ENCODE measurements at places on chromosomes 12 and 14.

DNA sequence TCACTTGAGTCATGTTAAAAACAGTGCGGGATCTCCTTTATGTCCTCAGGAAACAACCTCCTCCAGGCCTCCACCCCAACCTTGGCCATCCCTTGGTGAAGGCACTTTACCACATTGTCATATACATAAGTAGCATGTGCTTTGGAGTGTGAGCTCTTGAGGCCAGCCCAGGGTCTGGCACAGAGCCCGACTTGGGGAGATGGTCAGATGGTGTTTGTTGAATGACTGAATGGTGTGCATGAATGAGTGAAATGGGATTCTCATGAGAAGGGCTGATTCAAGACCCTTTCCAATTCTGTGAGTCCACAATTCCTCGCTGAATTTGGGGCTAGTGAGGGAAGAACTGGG is 52.9 kb upstream of the DLK1 start:
- no peak for DNase-seq

- no peak for DNase-seq
Observed at GRCh38 chr12:332581-333205, 56.4 kb downstream of the KDM5A start.

- no peak for DNase-seq
Observed at GRCh38 chr14:22541721-22542120, 47.3 kb downstream of the DAD1 start.

DNA sequence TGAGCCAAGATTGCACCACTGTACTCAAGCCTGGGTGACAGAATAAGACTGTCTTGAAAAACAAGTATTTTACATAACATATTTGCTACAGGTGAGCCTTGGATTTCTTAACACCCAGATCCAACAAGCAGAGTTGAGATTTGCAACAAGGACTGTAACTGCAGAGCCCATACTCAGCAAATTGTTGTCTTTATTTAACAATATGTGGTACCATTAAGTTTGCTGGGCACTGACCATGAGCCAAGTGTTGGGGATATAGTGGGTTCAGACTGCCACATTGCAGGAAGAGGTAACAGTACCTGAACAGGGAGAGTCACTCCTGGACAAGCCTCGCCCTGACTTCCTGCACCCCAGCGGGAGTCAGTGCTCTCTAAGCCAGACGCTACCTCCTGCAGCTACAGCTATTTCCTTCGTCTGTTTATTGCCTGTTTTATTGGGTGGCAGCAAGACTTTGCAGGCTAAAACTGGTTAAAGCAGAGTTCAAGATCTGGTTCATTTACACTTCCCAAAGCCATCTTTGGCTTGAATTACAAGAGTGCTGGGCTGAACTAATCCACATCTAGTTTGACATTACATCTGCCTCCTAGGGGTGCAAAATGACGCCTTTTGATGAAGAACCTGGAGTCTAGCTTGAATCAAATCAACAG is 12.5 kb downstream of the AHSA1 start:
- no peak for DNase-seq

DNA sequence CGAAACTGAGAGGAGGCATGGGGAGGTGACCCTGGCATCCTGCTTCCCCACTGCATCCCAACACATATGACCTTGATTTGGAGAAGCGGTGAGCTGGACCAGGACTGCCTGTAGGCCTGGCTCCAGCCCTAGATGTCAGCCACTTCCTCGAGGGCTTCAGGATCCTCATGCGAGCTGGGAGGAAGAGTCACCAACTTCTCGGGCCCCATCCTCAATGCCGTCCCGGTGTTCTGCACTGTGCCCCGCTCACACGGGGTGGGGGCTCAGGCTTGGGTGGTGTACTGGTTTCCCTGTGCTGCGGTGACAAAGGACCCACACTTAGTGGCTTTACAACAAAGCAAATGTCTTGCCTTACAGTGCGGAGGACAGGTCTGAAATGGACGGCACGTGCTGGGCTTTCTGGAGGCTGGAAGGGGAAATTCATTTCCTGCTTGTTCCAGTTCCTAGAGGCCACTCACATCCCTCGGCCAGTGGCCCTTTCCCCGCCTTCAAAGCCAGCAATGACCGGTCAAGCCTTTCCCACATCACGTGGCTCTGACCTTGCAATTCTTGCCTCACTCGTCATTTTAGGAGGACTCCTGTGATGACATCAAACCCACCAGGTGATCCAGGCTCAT is 298.1 kb upstream of the RTL1 start:
- DNase-seq, result no peak

GRCh38 chr12:4432878-4433744 is 12.5 kb downstream of the FGF6 start:
- no peak for DNase-seq

GRCh38 chr12:78739653-78740052 is 124.9 kb upstream of the SYT1 start:
- DNase-seq, result no peak

All from inflammatory macrophage (primary cell).